Liver (tissue), 10 donors: ENCODE measurements at places on chromosomes 13 and 19. TPM values are rescaled to one million over a fixed set of nuclear protein-coding genes. Genes with fewer than 3 reads are reported as not detected.

DNA sequence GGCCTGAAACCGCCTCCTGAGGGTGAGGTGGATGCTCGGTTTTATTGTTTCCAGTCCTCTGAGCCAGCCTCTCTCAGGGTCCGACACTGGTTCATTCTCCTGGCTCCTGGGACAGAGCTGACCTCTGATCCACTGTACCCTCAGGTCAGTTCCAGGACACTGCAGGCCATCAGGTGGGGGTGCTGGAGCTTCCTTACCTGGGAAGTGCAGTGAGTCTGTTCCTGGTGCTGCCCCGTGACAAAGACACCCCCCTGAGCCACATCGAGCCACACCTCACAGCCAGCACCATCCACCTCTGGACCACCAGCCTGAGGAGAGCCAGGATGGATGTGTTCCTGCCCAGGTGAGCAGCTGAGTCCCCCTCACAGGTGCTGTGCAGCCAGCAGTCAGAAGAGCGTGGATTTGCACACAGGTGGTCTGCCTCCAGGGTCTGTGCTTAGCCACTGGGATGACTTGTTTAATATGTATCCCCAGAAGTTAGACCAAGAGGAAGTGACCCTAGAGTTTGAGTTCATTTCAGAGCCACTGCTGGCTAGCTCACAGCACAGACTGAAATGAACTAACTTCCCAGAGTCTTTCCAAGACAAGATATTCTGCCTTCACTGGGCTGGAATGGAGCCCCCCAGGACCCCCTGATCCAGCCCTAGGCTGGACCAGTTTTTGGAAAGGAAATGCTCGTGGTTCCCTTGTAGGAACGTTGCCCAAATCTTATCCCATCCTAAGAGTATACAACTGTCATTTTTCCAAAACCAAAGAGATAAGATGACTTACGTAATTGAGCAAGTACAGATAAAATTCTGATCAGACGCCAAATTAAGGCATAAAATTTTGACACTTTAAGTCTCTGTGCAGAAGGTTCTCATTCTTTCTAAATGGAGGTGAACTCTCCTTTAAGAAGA, 8.8 kb downstream of the SERPINE3 start:
- H3K4me1 ChIP-seq = no peaks in the 10 kb centered on the region
- DNase-seq = no peak
- no peak overlapping the region for H3K4me3 ChIP-seq
- no peaks in the 10 kb centered on the region for H3K36me3 ChIP-seq
- H3K27ac ChIP-seq = no peak overlapping the region
- H3K27me3 ChIP-seq = no peaks in the 10 kb centered on the region

DNA sequence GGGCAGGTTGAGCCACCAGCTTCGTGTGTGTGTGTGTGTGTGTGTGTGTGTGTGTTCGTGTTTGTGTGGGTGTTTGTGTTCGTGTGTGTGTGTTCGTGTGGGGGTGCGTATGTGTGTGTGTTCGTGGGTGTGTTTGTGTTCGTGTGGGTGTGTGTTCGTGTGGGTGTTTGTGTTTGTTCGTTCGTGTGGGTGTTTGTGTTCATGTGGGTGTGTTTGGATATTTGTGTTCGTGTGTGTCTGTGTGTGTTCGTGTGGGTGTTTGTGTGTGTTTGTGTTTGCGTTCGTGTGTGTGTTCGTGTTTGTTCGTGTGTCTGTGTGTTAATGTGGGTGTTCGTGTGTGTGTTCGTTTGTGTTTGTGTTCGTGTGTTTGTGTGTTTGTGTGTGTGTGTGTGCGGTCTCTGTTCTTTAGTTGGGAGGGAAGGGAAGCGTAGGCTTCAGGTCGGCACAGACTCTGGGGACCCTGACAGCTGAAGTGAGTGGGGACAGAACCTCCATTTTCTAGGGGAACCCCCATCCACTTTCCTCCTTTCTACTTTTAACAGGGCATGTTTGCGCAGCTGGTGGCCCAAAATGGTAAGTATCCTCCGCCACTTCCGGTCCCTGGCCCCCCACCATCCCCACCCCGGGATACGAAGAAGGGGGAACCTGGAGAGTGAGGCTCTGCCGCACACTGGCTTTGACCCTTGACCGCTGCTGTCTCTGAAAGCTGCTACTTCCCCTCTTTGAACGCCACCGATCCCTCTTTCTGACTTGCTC, 1.6 kb downstream of the TNFSF9 start:
- no peak overlapping the region for H3K27ac ChIP-seq
- H3K4me1 ChIP-seq = peaks cover 8% of the 10 kb centered on the region
- no peak overlapping the region for H3K4me3 ChIP-seq
- DNase-seq = no peak
- H3K27me3 ChIP-seq = peaks cover 3% of the 10 kb centered on the region

DNA sequence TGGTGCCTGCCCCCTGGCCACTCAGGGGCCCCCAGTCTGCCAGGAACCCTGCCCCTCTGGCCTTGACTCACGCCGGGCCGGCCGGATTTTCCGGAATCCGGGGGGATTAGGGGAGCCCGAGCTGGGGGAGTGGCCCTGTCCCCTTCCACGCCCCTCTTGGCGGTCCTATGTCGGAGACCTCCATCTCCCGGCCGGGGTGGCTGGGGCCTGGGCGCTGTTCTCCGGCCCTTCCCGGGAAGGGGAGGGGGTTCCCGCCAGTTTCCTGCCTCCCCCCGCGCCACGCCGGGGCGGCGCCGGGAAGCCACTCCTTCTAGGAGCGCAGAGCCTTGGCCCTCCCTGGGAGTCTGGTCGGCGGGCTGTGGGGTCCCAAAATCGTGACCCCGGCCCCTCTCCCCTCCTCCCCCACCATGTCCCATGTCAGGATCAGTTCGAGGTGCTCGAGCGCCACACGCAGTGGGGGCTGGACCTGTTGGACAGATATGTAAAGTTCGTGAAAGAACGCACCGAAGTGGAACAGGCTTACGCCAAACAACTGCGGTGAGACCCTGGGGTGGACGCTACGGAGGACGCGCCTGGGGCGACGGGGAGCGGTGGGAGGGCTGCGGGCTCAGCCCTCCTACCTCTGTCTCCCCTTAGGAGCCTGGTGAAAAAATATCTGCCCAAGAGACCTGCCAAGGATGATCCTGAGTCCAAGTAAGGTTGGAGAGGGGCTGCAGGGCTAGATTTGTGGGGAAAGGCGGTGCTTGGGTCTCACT, 1.3 kb downstream of the TRIP10 start:
- peaks cover 2% of the 10 kb centered on the region for H3K36me3 ChIP-seq
- no peak for DNase-seq
- H3K4me3 ChIP-seq = peak overlapping the region; percentile 62
- H3K4me1 ChIP-seq = peaks cover 38% of the 10 kb centered on the region

DNA sequence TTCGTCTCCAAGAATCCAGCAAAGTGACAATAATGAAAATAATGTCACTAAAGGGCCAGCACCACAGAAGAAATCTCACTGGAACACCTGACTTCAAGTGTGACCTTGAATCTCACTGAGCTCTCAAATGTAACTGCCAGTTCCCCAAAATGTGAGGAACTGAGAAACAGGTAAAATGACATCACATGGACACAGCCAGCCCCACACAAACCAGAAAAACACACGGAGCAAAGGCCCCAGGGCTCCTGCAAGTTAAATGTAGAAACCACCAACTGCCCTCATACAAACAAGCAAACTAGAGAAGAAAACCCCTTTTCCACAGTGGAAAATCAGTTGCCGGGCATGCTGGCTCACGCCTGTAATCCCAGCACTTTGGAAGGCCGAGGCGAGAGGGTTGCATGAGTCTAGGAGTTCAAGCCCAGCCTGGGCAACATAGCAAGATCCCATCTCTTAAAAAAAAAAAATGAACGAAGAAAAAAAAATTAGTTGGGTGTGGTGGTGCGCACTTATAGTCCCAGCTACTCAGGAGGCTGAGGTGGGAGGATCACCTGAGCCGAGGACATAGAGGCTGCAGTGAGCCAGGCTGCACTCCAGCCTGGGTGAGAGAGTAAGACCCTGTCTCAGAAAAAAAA, 8.7 kb upstream of the KANK2 start:
- H3K27ac ChIP-seq = no peak overlapping the region
- no peaks in the 10 kb centered on the region for H3K27me3 ChIP-seq
- peaks cover 3% of the 10 kb centered on the region for H3K36me3 ChIP-seq
- H3K4me1 ChIP-seq = peaks cover 26% of the 10 kb centered on the region
- DNase-seq = no peak
- no peak overlapping the region for H3K4me3 ChIP-seq

DNA sequence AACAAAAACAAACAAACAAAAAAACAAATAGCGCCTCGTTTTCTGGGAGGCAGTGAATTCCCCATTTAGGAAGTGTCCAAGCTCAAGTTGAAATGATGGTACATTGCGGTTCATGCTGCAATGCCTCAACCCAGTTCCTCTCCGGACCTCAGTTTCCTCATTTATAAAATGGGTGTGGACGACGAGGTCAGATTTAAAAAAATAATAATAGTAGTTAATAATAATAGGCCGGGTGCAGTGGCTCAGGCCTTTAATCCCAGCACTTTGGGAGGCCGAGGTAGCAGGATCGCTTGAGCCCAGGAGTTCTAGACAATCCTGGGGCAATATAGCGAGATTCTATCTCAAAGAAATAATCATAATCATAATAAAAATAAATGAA, 15.5 kb upstream of the ERCC1 start:
- no peaks in the 10 kb centered on the region for H3K4me1 ChIP-seq
- H3K36me3 ChIP-seq = no peaks in the 10 kb centered on the region
- no peak overlapping the region for H3K4me3 ChIP-seq
- DNase-seq = no peak

GRCh38 chr19:4529924-4530522, 5.0 kb downstream of the PLIN5 start:
- no peaks in the 10 kb centered on the region for H3K27me3 ChIP-seq
- H3K4me1 ChIP-seq = peaks cover 2% of the 10 kb centered on the region
- H3K4me3 ChIP-seq = no peak overlapping the region

CLEC17A gene
- total RNA-seq = not detected

- H3K4me1 ChIP-seq = peaks cover 8% of the 10 kb centered on the region
- no peaks in the 10 kb centered on the region for H3K36me3 ChIP-seq
- no peak overlapping the region for H3K4me3 ChIP-seq
These were observed 788 bp upstream of the RTBDN start for GRCh38 chr19:12834976-12835757.

- peaks cover 19% of the 10 kb centered on the region for H3K36me3 ChIP-seq
- no peak overlapping the region for H3K27ac ChIP-seq
- H3K27me3 ChIP-seq = no peaks in the 10 kb centered on the region
- peaks cover 5% of the 10 kb centered on the region for H3K4me1 ChIP-seq
- DNase-seq = no peak
These were observed 37.1 kb upstream of the GPI start for GRCh38 chr19:34327851-34328250.

DNA sequence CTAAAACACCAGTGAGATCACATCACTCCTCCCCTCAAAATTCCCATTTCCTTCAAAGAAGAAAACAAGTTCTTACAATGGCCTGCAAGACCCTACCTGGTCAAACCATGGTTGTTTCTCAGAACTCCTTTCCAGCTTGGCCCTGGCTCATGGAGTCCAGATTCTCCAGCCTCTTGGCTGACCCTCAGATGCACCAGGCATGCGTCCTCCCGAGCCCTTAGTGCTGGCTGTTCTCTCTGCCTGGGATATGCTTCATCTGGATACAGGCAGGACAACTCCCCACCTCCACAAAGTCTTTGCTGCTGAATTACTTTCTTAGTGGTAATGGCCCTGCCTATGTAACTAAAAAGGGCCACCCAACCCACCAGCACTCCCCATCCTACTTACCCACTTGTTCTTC, 94.3 kb downstream of the MBNL2 start:
- H3K4me3 ChIP-seq = no peak overlapping the region
- DNase-seq = no peak
- no peaks in the 10 kb centered on the region for H3K4me1 ChIP-seq
- H3K27me3 ChIP-seq = no peaks in the 10 kb centered on the region
- H3K36me3 ChIP-seq = no peaks in the 10 kb centered on the region

DNA sequence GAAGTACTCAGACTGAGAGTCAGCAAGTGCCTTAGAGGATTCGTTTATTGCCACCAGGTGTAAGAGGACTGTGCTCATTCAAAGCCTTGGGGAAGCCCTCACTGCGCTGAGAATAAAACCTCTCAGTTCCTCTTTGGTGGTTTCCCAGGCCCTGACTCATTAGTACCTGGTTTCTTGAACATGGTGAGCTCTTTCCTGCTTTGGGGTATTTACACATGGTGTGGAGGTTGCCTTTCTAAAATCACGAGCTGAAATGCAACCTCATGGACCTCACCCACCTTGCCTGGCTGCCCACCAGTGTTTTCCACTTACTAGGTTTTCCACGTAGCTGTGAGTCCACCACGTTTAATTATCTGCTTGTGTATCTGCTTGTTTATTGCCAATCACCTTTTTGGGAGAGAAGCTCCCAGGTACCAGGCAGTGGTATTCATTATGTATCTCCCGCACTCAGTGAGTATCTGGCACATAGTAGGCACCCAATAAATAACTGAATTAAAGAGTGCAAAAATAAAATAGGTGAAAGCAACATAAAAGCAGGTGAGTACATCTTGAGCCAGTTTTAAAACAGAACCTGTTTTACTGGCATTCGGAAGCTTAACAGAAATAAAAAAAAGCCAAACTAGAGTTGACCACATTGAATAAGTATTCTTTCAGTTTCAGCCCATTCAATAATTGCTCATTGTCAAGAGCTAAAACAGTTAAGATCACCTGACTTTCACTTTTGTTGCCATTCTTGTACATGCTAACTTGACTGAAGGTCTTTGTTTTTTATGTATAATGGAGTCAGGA, 533.0 kb downstream of the MYO16 start:
- no peaks in the 10 kb centered on the region for H3K4me1 ChIP-seq
- H3K27ac ChIP-seq = no peak overlapping the region
- H3K36me3 ChIP-seq = no peaks in the 10 kb centered on the region
- H3K27me3 ChIP-seq = no peaks in the 10 kb centered on the region

SELENOV gene
- total RNA-seq = not detected

ZNF709 gene
- total RNA-seq = 1.3 TPM

GRCh38 chr19:6481541-6482342, at the start of gene DENND1C:
TSS of gene DENND1C (minus strand) at chr19:6481787. CDS start at chr19:6481695, 92 bp downstream.
- H3K27ac ChIP-seq = peak within 1 kb of the TSS; percentile 62
- no peaks in the 10 kb centered on the region for H3K27me3 ChIP-seq
- H3K4me3 ChIP-seq = no peak within 1 kb of the TSS
- DNase-seq = no peak
- H3K36me3 ChIP-seq = no peaks in the 10 kb centered on the region

DNA sequence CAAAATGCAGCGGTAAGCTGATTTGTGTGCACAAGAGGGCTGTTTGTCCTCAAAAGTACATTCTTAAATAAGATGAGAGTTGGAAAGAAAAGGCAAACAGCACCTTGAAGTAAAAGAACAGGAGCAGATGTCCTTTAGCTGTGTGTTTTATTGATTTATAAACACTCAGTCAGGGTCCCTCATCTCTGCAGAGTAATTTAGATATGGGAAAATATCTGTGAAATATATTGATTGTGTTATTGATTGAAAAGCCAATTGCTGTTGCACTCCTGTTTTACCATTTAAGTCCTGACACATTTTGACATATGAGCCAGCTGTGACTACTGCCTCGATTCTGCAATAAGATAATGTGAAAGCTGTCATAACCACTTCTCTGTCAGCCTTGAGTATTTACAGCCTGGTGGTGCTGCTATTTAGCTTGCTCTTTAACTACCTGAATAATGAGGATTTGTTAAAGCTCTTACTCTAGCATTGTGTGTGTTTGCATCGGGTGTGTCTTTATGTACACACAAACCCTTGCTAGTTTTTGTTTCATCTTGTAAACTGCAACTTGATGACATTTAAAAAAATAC, 550.1 kb downstream of the DACH1 start:
- no peak for DNase-seq
- no peaks in the 10 kb centered on the region for H3K36me3 ChIP-seq
- no peaks in the 10 kb centered on the region for H3K27me3 ChIP-seq
- no peak overlapping the region for H3K27ac ChIP-seq
- H3K4me1 ChIP-seq = no peaks in the 10 kb centered on the region

- DNase-seq = no peak
- no peak overlapping the region for H3K4me3 ChIP-seq
- no peaks in the 10 kb centered on the region for H3K36me3 ChIP-seq
- no peaks in the 10 kb centered on the region for H3K27me3 ChIP-seq
These were observed 4.4 kb upstream of the KCNN4 start for GRCh38 chr19:43784981-43785808.

PABPC3 gene
- 0.19 TPM for total RNA-seq

PLEKHJ1 gene
- total RNA-seq = 22.2 TPM
